ENCODE measurements at places on chromosomes 11 and 22.

DNA sequence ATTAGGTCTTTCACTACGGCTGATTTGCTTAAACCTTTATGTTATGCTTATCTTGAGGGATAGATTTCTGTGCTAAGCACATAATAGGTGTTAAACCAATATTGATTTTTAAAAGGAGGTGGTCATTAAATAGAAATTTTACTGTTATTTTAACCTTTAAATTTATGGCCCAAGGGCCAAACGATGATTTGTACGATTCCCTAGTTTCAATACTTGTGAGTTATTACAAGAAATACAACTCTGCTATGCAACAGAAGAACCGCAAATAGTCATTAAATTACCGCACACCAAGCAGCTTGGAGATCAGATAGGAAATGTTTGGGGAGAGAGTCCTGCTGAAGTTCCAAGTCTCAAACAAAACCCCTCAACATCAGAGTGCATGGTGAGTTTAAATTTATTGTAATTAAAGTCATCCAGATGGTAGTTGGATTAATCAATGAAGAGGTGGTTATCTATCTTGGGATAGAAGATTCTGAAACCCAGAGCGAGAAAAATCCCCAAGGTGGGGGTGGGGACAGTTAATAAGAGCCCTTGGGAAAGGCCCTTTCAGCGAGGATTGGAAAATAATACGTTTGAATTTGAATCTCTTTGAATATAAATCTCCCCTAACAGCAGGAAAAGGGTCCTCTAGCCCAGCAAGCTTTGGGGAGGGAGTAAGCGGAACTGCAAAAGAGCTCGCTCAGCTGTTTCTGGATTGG, 805 bp upstream of the QSER1 start:
- peak; percentile 62 for DNase-seq

DNA sequence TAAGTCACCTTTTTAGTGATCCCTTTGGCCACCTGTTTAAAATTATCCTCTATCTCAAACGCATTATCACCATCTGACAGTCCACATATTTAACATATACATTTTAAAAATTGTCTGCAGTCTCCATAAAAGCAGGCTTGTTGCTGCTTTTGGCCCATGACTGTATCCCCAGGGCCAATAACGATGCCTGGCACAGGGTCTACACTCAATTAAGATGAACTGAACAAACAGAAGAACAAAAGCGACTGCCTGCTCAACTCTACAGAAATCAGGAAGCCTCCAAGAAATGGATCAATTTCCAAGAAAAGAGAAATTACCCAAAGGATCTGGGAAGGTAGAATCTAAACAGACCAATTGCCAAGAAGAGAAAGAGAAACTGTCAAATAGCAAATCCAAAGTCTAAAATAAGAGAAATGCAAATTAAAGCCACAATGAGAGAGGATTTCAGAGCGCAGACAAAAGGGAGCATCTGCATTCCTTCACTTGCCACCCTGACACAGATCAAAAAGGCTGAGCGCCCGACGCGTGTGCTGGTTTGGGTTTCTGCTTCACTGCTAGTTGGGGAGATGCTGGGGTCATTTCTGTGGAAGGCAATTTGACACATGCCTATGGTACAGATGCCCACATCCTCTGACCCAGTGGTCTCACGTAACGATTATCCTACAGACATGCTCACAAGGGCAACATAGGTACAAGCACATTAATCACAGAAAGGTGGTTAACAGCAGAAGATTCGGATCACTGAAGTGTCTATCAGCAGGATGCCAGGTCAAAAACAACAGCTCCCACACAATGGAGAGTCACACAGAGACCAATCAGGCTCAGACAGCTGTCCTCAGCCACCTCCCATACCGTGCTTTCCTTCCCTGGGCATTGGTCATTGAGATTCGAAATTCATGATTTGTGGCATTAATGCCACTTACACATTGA, 55.9 kb downstream of the SHISAL1 start:
- DNase-seq: no peak

GRCh38 chr11:72860592-72860991, 46.4 kb downstream of the ATG16L2 start:
- no peak for DNase-seq

DNA sequence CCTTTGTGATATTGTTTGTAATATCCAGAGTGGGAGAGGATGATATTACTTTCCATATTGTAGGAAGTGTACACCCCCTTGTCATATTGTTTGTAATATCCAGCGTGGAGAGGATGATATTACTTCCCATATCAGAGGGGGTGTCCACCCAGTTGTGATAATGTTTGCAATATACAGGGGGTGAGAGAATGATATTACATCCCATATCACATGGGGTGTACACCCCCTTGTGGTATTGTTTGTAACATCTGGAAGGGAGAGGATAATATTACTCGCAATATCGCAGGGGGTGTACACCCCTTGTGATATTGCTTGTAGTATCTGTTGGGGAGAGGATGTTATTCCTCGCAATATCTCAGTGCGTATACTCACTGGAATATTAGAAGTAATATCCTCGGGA, 61.5 kb downstream of the PRSS23 start:
- DNase-seq: no peak

GRCh38 chr11:21933095-21933494, 259.8 kb upstream of the ANO5 start:
- no peak for DNase-seq

GRCh38 chr22:38142606-38143005, 32.1 kb upstream of the BAIAP2L2 start:
- DNase-seq: no peak

DNA sequence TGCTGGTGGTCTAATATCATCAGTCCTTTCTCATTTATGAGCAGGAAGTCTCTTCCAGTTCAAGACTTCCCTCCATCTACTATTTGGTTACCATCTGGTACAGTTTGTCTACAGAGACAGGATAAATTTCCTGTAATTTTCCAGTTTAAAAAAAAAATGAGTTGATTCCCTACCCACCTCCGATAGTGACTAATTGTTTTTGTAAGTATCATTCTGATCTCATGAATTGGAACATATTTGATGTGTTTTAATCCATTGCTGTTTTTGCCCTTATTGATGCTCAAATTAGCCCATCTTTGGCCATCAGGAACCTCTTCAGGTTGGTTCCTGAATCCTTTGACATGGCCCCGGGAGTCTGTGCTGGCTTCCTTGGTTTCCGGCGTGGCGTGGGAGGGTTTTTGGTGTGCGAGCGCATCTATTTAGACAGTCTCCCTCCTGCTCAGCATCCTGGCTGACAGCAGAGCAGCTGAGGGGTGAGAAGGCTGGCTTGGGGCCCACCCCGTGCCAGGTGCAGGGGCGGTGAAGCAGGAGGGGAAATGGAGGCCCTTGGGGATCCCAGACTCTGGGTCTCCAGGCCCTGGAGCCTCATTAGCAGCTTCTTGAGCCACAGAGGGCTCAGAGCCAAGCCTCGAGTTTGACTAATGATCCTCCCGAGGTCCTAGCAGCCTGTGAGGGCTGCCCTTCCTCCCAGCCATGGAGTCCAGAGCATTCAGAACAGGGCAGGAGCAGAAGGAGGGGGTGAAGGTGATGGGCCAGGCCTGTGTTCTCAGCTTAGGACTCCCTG, 6.8 kb downstream of the OMP start:
- no peak for DNase-seq

DNA sequence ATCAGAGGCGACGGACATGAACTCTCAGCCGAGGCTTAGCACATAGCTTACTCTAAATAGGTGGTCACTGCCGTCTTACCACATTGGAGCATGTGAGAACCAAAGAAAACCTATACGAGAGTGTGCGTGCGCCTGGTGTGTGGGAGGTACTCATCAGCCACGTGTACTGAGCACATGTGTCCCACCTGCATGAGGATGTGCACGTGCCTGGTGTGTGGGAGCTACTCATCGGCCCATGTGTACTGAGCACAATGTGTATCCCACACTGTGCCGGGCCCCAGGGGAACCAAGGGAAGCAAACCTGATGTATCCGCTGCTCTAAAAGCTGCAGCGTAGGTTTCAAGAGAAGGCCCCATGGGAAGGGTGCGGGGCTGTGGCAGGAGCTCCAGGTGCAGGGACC, 56.4 kb downstream of the ANO1 start:
- no peak for DNase-seq

DNA sequence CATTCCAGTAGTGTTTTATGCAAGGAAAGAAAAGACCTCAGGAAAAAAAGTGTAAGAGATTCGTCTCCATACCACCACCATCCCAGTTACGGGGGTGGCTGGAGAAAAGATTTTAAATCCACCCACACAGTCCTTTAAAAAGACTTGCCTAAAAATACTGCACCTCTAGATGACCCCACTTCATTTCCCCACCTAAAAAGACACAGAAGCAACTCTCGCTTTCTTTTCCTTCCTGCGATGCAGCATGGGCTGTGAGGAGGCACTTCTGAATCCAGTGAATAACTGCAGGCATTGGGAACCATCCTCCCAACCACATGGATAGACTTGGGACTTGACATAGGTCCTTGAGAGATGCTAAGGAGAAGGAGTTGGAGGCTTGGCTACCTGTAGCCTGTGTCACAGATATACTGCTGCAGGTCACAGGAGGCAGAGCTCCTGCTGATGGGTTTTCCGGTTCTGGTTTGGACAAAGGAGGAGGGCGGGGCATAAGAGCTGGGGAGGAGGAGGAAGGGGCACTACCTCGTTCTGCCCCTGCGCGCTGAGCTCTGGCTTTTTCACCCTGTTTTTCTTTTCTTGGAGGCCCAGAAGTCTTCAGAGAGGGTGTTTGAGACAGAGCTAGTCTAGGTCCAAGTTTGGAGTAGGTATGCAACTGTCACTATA, 285.9 kb downstream of the NTM start:
- DNase-seq: no peak

GRCh38 chr11:445765-446588, 4.1 kb upstream of the PTDSS2 start:
- no peak for DNase-seq

DNA sequence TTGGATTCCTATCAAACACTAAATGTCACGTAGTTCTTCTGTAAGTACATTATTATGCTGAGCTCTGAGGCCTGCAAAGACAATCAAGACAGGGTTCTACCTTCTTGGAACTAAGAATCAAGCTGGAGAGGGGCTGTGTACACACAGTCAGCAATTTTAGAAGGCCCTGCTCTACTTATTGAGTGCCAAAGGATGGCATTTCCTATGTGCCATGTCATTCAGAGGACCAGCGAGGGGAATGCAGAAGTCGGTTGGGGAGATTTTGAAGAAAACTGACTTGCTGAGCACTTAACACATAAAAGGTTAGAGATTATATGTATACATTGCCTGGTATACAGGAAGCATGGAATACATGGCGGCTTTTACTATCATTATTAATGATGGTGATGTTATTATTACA, 5.3 kb downstream of the SLC37A2 start:
- no peak for DNase-seq

GRCh38 chr22:38729946-38730345, 24.2 kb downstream of the GTPBP1 start:
- DNase-seq: no peak

DNA sequence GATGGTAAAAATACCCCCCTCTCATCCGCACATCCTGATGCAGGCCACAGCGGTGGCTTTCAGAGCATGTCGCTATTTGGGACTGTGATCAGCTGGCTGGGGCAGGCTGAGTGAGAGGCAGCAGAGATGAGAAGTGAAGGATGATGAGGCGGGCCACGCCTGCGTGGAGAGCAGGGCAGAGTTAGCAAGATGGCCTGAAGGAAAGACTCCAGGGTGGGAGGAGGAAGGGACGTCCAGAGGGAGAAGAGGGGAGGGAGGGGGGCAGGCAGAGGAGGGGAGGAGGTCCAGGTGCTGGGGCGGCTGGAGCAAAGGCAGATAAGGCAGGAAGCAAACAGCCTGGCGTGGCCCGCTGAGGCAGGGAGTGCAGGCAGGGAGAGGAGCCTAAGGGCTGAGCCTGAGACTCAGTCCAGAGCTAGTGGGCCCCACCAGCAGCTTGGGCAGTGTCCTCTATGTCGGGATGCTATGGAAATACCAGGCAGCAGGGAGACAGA, 29.1 kb downstream of the LRFN4 start:
- DNase-seq: no peak

GRCh38 chr11:30479899-30480298, 106.3 kb downstream of the MPPED2 start:
- DNase-seq: no peak

DNA sequence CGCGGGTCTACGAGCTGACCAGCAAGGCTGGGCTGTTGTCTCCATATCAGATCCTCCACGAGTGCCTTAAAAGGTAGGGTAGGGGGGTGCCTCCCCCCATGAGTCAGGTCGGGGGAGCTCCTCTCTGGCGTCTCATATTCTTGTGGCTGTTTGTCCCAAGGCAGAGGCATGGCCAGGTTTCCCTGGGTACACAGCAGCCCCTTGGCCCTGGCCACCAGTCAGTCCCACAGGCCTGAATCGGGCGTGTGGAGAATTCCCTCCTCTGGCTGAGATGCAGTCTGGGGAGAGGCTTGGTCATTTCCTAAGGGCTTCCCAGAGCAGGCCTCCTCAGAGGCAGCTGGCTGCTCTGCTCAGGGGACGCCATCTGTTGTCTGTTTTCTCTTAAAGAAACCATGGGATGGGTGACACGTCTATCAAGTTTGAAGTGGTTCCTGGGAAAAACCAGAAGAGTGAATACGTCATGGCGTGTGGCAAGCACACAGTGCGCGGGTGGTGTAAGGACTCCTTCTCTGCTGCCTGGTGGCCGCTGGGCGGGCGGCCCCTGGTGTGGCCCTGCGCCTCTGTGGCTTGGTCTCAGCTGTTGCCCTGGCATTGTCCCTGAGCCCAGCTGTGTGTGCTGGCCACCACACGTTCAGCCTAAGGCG, 9.6 kb upstream of the RANBP1 start:
- no peak for DNase-seq

GRCh38 chr22:22691055-22691454, 46.6 kb downstream of the GGTLC2 start:
- DNase-seq: no peak

DNA sequence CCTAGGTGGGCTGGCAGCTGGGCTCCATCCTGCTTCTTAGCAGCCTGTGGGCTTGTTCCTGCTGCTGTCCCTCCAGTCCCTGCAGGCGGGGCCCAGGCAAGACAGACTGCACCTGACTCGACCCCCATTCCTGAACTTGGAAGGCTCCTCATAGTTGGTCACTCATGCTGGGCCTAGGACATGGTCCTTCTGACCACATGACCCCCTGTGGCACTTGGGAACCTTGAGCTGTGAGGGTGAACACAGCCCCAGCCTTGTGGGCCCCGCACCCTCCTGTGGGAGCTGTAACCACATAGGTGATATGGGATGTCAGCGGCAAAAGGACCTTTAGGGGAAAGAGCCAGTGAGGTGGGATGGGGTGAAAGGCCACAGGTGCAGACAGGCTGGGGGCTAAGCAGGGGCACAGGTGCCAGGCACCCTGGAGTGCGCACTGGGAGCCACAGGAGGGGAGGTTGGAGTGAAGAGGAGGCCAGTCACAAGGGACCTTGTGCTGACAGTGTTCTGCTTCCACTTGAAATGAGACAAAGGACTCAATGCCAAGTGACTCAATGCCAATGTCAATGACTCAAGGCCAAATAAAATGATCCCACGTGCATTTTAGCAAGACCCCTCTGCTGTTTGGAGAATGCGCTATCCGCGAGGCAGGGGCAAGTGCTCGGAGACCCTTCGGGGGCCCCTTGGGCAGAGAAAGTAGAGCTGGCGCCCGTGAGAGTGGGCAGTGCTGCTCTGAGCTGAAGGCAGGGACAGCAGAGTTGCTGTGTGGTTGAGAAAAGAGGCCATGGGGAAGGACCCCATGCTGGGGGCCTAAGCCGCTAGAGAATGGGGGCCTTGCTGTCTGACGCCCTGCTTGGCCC, 90.7 kb downstream of the MORC2 start:
- DNase-seq: no peak

GRCh38 chr11:8218840-8219239, 44.8 kb downstream of the LMO1 start:
- DNase-seq: no peak

- no peak for DNase-seq
These were observed 722.9 kb upstream of the RAG2 start for GRCh38 chr11:37320921-37321320.

Measured in KG1 (cell line).